ENCODE measurements at places on chromosomes 6 and 20.

GRCh38 chr20:59448851-59449444 lies 148.5 kb downstream of the EDN3 start:
- no peak for DNase-seq

- no peak for DNase-seq
Observed at GRCh38 chr6:143068001-143068400, 7.3 kb downstream of the AIG1 start.

DNA sequence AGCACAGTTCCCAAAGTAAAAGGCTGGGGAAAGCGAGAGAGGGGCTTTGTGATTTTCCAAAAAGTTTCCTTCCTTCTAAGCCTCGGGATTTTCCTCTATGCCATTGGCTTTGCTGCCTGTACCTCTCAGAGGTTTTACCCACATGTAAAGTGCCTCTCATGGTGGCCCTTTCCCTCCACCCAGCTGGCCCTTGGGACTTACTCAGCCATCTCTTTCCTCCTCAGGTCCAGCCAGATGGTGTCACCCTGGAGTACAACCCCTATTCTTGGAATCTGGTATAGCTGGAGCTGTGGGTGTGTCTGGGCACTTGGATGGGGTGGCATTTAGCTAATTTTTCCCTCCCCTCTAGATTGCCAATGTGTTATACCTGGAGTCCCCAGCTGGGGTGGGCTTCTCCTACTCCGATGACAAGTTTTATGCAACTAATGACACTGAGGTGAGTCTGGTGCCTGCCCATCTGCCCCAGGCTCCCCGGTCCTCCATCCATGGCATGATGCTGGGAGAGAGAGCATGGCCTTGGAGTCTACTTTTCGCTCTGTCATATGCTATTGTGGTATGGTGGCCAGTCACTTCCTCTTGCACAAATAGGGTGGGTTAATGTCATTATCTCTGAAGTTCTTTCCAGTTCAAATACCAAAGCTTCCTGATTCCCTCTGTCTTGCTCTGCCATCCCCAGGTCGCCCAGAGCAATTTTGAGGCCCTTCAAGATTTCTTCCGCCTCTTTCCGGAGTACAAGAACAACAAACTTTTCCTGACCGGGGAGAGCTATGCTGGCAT lies 1.1 kb downstream of the CTSA start:
- no peak for DNase-seq

DNA sequence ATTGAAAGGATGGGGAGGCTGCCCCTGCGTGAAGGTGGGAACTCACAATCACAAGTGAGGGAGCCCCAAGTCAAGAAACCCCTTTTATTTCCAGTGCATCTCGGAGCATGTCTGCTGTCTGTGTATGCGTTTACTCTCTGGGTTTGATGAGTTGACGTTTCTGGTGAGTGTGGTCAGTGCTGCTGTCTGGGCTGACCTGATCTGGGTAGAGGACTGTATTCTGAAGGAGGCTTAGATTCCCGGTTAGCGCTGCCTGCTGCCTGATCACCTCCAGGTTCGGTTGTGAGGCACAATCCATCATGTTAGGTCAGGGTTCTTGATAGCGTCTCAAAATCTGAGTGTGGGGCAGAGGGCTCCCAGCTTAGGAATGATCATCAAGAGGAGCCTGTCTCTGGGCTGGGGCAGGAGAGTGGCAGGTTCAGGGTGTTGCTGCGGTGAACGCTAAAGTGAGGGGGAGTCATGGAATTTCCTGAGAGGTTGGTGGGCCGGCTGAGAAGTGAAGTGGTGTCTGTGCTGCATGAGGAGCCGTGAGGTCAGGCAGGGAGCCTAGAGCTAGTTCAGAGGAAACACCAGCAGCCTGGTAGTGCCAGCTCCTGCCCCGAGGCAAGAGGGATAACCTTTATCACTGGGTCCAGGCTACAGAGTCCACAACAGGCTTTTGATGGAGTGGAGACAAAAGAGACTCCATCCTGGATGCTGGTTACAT lies 225.3 kb upstream of the CST7 start:
- DNase-seq: no peak

GRCh38 chr20:50719328-50719727 lies 12.1 kb upstream of the PARD6B start:
- DNase-seq: no peak

GRCh38 chr6:155216312-155217046 lies 47.3 kb upstream of the CLDN20 start:
- no peak for DNase-seq

Measured in stimulated activated CD8-positive, alpha-beta memory T cell treated with anti-CD3 and anti-CD28 coated beads, Interleukin-7, amount 100 ng/mL, for 1 hour (primary cell).